Activated T-helper 2 cell treated with anti-CD3 and anti-CD28 coated beads, Interferon-gamma antibody, Interleukin-2, Interleukin-4, amounts not matched to agents 10 μg/mL and 5 μg/mL and 100 μg/mL, durations not matched to agents 14 hours and 24 hours and 36 hours (primary cell): ENCODE measurements at places on chromosomes 2 and 18.

- no peak overlapping the region for H3K4me3 ChIP-seq
- H3K4me1 ChIP-seq, result no peaks in the 10 kb centered on the region
- no peaks in the 10 kb centered on the region for H3K27me3 ChIP-seq
- DNase-seq, result no peak
- H3K27ac ChIP-seq, result no peak overlapping the region
Observed at GRCh38 chr18:24819141-24819890, 358.9 kb downstream of the HRH4 start.

DNA sequence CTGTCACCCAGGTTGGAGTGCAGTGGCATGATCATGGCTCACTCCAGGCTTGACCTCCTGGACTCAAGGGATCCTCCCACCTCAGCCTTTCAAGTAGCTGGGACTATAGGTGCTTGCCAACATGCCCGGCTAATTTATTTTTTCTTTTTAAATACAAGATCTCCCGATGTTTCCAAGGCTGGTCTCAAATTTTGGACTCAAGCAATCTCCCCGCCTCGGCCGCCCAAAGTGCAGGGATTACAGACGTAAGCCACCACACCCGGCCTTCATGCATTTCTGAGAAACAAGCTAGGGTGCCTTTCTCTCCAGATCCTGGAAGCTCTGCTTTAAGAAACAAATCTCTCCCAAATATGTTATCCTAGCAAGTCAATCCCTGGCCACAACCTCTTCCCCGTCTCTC lies 234.1 kb downstream of the FBXO15 start:
- no peak overlapping the region for H3K27ac ChIP-seq
- no peaks in the 10 kb centered on the region for H3K36me3 ChIP-seq
- DNase-seq, result no peak
- H3K4me3 ChIP-seq, result no peak overlapping the region
- H3K27me3 ChIP-seq, result no peaks in the 10 kb centered on the region

- no peaks in the 10 kb centered on the region for H3K27me3 ChIP-seq
- no peak for DNase-seq
- no peaks in the 10 kb centered on the region for H3K4me1 ChIP-seq
- no peaks in the 10 kb centered on the region for H3K36me3 ChIP-seq
Observed at GRCh38 chr18:39549144-39549543, 1983.5 kb upstream of the CELF4 start.

DNA sequence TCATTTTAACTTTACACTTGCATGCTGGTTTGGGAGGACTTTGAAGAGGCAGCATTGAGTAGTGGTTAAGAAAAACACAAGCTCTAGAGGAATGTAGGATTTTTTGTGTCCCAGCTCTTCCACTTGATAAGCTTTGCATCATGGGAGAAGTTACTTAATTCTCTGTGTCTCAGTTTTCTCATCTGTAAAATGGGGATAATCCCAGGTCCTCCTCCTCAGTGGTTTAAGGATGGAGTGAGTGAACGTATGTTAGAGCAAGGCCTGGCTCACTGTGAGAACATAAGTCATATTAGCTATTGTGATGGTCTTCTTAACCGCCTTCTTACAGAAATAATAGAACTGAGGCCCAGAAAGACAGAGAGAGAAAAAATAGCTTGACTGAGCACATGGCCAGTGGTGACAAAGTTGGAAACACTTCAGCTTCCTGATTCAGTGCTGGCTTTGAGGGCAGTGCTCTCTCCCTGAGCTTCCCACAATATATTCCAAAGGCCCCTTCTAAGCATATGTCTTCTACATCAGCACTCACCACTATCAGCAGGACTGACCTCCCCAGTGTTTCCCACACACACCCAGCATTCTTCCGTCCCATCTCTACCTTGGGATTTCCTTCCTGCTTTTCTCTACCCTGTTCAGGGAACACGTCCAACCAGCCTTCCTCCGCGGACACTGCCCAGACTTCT lies 214.9 kb upstream of the TNP1 start:
- H3K4me3 ChIP-seq, result no peak overlapping the region
- no peaks in the 10 kb centered on the region for H3K36me3 ChIP-seq
- DNase-seq, result no peak
- peaks cover 6% of the 10 kb centered on the region for H3K4me1 ChIP-seq

DNA sequence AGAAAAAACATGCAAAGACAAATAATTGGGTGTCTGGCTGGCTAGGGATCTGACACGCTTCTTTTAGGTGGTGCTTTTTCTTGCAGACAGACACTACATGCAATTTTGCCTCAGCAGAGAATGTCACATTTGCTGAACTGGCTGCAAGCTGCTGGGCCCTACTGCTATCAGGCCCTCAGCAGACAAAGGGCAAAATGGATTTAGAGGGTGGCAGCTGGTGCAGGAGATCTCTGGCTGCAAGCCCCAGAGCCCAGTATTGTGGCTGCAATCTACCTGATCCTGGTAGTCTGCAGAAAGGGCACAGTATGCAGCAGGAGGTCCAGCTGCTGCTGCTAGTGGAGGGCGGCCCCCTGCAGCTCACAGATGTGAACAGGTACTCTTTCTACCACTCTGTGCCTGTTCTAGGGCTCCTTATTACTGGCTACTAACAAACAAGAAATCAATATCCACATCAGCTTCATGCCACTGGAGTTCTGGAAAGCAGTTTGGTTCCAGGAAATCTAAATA lies 796.7 kb upstream of the CELF4 start:
- H3K27me3 ChIP-seq, result no peaks in the 10 kb centered on the region
- DNase-seq, result no peak
- H3K27ac ChIP-seq, result no peak overlapping the region
- no peak overlapping the region for H3K4me3 ChIP-seq
- H3K36me3 ChIP-seq, result no peaks in the 10 kb centered on the region
